ENCODE measurements at places on chromosomes 13 and 19. TPM values are rescaled to one million over a fixed set of nuclear protein-coding genes. Genes with fewer than 3 reads are reported as not detected.

Gene ZFR2
- total RNA-seq: 3.9 TPM

Gene SHANK1
- total RNA-seq: 0.36 TPM

Gene CLDN10
- total RNA-seq: 3.0 TPM

Gene KLK15
- not detected for total RNA-seq

Gene CDADC1
- total RNA-seq: 11.7 TPM

Gene ZNF681
- 11.5 TPM for total RNA-seq

Gene PVR
- total RNA-seq: 64.3 TPM

Gene SBSN
- 0.24 TPM for total RNA-seq

Gene CGB5
- not detected for total RNA-seq

Gene CYP4F8
- total RNA-seq: not detected

Gene GJB6
- total RNA-seq: 3.1 TPM

DNA sequence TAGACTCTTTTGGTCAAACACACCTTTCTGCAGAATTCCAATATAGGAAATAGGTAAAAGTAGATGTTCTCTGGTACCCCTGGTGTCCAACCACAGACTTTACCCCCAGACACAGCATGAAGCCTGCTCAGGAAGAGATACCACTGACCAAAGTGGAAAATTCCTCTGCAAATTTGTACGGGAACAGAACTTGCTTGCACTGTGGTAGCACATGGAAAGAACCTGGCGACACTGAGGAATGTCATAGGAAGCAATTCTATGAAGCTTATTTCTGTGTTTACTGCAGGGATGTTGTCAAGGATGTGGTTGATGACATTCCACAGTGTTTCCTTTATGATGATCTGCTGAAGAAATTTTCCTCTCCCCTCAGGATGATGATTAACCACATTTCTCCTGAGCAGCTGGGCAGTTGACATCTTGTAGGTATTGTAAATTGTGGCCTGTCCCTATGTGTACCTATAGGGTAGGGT is 48.9 kb upstream of the TNFSF11 start:
- H3K4me3 ChIP-seq: no peak overlapping the region
- peaks cover 3% of the 10 kb centered on the region for H3K27me3 ChIP-seq
- H3K36me3 ChIP-seq: no peaks in the 10 kb centered on the region

- no peaks in the 10 kb centered on the region for H3K4me1 ChIP-seq
- DNase-seq: no peak
- H3K27ac ChIP-seq: no peak overlapping the region
- H3K27me3 ChIP-seq: no peaks in the 10 kb centered on the region
Measured at GRCh38 chr13:21219036-21219381, 42.6 kb downstream of the MRPL57 start.

- DNase-seq: no peak
- H3K4me3 ChIP-seq: no peak overlapping the region
- H3K27me3 ChIP-seq: no peaks in the 10 kb centered on the region
- H3K4me1 ChIP-seq: peaks cover 14% of the 10 kb centered on the region
- peaks cover 44% of the 10 kb centered on the region for H3K36me3 ChIP-seq
Measured at GRCh38 chr13:20006206-20006605, 47.7 kb downstream of the ZMYM2 start.

- H3K27ac ChIP-seq: no peak overlapping the region
- H3K4me3 ChIP-seq: no peak overlapping the region
- H3K36me3 ChIP-seq: peaks cover 28% of the 10 kb centered on the region
- H3K27me3 ChIP-seq: peaks cover 17% of the 10 kb centered on the region
- no peak for DNase-seq
- peaks cover 8% of the 10 kb centered on the region for H3K4me1 ChIP-seq
Measured at GRCh38 chr19:38392707-38393308, 4.3 kb downstream of the SPRED3 start.

DNA sequence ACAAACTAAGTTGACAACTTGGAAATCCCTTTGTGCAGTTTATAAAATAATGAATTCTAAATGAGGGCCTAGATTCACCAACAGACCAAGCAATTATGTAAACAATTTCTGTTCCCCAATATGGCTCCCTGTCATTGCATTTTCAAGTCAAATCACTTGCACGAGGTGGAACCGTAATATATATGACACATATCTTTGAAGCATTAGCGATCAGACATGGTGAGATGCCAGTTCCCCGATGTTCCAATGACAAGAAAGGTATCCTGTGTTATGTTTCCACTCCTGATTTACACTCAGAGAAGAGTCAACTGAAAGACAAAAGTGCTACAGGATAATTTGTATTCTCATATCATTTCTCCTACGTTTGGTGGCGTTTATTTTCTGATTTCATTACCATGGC is 108.5 kb upstream of the TDRD3 start:
- no peak for DNase-seq
- H3K4me1 ChIP-seq: no peaks in the 10 kb centered on the region
- H3K27me3 ChIP-seq: no peaks in the 10 kb centered on the region
- no peaks in the 10 kb centered on the region for H3K36me3 ChIP-seq
- no peak overlapping the region for H3K4me3 ChIP-seq

- H3K4me1 ChIP-seq: peaks cover 10% of the 10 kb centered on the region
- DNase-seq: no peak
- H3K4me3 ChIP-seq: no peak overlapping the region
Measured at GRCh38 chr13:26390203-26390602, 136.3 kb downstream of the CDK8 start.

- H3K27ac ChIP-seq: no peak overlapping the region
- DNase-seq: no peak
- H3K4me1 ChIP-seq: peaks cover 7% of the 10 kb centered on the region
- no peaks in the 10 kb centered on the region for H3K27me3 ChIP-seq
Measured at GRCh38 chr13:32553720-32554119, 15.1 kb upstream of the N4BP2L2 start.

DNA sequence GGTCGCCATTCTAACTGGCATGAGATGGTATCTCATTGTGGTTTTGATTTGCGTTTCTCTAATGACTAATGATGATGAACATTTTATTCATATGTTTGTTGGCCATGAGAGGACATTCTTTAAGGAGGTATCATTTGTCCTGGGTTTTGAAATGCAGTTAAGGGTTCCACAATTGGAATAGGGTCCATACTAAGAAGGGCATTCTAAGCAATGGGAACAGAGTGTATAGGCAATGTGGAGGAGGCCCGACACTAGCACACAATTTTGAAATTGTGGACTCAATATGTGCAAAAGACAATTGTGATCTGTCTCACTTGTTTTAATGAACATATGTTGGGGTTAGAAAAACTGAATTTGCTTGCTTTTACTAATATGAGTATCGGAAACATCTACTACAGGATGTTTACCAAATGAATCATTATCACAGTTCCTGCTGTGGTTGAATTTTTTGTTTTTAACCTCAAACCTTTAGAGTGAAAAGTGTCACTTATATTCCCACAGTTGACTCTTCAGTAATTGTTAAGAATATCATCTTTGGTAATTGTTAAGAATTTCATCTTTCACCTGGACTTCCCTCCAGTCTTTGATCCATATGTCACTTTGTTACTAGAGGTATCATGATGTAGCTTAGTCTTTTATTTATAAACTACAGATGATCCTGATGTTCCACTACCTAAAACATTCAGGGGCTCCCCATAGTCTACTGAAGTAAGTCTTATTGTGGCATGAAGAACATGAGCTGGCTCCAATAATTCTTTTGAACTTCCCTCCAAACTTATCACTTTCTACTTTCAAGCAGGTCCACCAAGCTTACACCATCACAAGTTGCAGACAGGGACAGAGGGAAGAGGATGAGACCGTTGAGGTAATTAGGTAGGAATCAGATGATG is 109.7 kb upstream of the KLF12 start:
- no peak for DNase-seq
- peaks cover 3% of the 10 kb centered on the region for H3K36me3 ChIP-seq
- H3K4me1 ChIP-seq: no peaks in the 10 kb centered on the region

GRCh38 chr13:44313674-44314073 is 60.0 kb upstream of the SERP2 start:
- DNase-seq: no peak
- no peak overlapping the region for H3K4me3 ChIP-seq
- H3K27me3 ChIP-seq: peaks cover 23% of the 10 kb centered on the region
- no peaks in the 10 kb centered on the region for H3K4me1 ChIP-seq
- no peak overlapping the region for H3K27ac ChIP-seq

DNA sequence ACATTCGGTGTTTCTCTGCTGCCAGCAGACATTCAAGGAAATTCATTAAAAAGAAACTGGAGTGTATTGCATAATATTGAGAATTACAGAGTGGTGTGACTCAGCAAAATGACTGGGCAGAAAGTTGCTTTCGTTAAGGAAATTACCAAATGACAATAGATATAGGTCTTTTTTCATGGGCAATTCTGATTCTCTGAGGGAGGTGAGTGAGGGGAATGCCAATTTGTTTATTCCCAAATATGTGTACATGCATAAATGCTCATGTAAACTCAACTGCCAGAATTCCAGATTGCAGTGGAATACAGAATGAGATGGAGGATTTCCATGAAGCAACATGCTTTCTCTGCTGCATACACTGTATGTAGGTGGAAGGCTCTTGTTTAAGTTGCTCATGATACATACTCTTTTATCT is 1730.1 kb downstream of the SLITRK5 start:
- no peak overlapping the region for H3K4me3 ChIP-seq
- H3K27me3 ChIP-seq: no peaks in the 10 kb centered on the region
- no peak for DNase-seq
- peaks cover 6% of the 10 kb centered on the region for H3K4me1 ChIP-seq

- no peak overlapping the region for H3K4me3 ChIP-seq
- no peaks in the 10 kb centered on the region for H3K36me3 ChIP-seq
- no peaks in the 10 kb centered on the region for H3K4me1 ChIP-seq
- DNase-seq: no peak
- H3K27me3 ChIP-seq: peaks cover 3% of the 10 kb centered on the region
Measured at GRCh38 chr19:33071887-33072286, 7.2 kb upstream of the RHPN2 start.

DNA sequence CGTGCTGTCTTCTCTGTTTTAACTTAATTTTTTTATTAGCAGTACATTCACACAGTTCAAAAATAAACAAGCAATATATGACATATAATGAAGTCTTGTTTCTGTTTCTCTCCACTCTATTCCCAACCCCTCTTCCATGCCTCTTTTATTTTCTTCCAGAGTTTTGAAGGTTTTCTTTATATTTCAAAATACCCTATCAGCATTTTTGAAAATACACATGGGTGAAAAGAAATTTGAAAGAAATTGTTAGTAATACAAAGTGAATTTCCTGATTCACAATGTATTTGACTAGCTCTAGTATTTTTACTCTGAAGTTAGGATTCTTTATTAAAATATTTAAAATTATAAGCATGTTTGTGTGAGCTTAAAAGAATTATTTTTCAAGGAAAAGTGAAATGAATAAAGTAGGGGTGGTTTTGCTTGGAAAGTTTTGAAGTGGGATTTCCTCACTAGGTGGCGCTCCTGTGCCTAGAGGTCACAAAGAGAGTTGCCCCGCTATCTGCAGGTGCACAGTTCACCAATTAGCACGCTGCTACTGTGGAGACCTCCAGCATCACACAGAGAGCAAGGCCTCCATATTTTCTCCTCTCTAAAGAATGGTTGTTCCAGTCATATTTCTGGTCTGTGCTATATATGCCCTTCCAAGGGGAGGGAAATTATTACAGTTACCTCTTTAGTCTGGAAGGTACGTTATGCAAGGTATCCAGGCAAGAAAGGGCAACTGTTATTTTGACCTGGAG is 37.6 kb downstream of the SOX21 start:
- DNase-seq: peak; percentile 55
- peaks cover 42% of the 10 kb centered on the region for H3K27me3 ChIP-seq
- H3K4me1 ChIP-seq: peaks cover 6% of the 10 kb centered on the region
- H3K4me3 ChIP-seq: no peak overlapping the region
- no peak overlapping the region for H3K27ac ChIP-seq

DNA sequence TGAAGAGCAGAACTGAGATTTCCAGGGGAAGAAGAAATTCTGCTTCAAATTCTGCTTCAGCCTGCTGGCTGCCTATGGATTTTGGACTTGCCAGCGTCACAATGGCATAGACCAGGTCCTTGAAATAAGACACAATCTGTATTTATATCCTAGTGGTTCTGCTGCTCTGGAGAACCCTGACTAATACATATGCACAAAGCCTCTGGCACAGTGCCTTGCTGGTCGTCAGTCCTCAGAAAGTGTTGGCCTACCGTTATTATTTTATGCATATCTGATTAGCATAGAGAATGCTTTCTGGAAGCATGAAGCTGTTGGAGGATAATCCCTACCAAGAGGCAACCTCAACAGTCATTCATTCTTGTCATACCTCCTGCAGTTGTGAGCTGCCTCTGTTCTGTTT is 213.7 kb downstream of the B3GLCT start:
- no peak overlapping the region for H3K27ac ChIP-seq
- no peaks in the 10 kb centered on the region for H3K36me3 ChIP-seq
- H3K4me1 ChIP-seq: no peaks in the 10 kb centered on the region
- no peak overlapping the region for H3K4me3 ChIP-seq
- DNase-seq: no peak

- no peak overlapping the region for H3K4me3 ChIP-seq
- H3K27me3 ChIP-seq: no peaks in the 10 kb centered on the region
- no peak overlapping the region for H3K27ac ChIP-seq
- H3K4me1 ChIP-seq: peaks cover 13% of the 10 kb centered on the region
Measured at GRCh38 chr13:54185101-54185500, 1156.5 kb downstream of the OLFM4 start.

DNA sequence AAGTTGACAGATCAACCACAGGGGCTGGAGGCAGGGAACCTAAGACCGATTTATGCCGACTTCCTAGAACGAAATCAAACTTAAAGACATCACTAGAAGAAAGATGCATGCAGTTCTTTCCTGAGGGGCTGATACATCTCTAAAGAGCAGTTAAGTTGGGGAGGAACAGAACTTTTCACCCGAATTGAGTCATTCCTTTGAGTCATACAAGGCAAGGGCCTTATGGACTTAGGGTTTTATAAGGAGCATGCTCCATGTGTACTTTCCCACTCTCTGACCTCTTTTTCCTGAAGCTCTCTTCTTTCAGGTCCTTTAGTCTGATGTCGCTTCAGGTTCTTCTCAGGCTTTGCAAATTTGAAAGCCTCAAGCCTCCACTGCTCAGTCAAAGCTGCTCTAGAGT is 7.9 kb upstream of the FBXL3 start:
- no peak overlapping the region for H3K4me3 ChIP-seq
- no peaks in the 10 kb centered on the region for H3K4me1 ChIP-seq
- peaks cover under 1% of the 10 kb centered on the region for H3K27me3 ChIP-seq
- H3K27ac ChIP-seq: no peak overlapping the region
- no peak for DNase-seq

DNA sequence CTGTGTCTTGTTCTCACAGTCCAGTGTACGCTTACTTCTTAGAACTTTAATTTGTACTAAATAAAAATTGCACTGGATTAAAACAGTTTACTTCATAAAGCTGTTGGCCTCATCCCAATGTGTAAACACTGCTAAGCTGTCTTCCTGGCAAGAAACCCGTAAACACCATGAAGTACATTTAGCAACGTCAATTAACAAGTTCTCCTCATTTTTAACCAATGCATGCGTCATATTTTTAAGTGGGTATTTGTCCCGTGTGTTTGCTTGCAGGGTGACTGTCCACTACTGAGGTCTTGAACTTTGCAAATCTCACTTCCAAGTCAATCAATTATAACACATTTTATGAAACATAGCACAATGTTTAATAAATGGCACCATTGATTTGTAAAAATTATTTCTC is 28.2 kb downstream of the LAIR2 start:
- H3K27me3 ChIP-seq: no peaks in the 10 kb centered on the region
- DNase-seq: no peak
- H3K4me3 ChIP-seq: no peak overlapping the region
- H3K4me1 ChIP-seq: no peaks in the 10 kb centered on the region
- H3K36me3 ChIP-seq: no peaks in the 10 kb centered on the region

- peak overlapping the region; percentile 49 for H3K27ac ChIP-seq
- no peaks in the 10 kb centered on the region for H3K27me3 ChIP-seq
- H3K36me3 ChIP-seq: no peaks in the 10 kb centered on the region
- peaks cover 46% of the 10 kb centered on the region for H3K4me1 ChIP-seq
- no peak for DNase-seq
- H3K4me3 ChIP-seq: no peak overlapping the region
Measured at GRCh38 chr13:40987606-40988280, 31.4 kb downstream of the ELF1 start.

All from progenitor cell of endocrine pancreas (in vitro differentiated cells).